Lung microvascular endothelial cell (primary cell): ENCODE measurements at places on chromosomes 1 and 21. TPM values are rescaled to one million over a fixed set of nuclear protein-coding genes. Genes with fewer than 3 reads are reported as not detected.
A peak's percentile ranks its signal among the peaks of the same experiment; 100 is the strongest.

GRCh38 chr21:25898671-25899070, 163.9 kb downstream of the GABPA start:
- DNase-seq, result peak; percentile 31

DNA sequence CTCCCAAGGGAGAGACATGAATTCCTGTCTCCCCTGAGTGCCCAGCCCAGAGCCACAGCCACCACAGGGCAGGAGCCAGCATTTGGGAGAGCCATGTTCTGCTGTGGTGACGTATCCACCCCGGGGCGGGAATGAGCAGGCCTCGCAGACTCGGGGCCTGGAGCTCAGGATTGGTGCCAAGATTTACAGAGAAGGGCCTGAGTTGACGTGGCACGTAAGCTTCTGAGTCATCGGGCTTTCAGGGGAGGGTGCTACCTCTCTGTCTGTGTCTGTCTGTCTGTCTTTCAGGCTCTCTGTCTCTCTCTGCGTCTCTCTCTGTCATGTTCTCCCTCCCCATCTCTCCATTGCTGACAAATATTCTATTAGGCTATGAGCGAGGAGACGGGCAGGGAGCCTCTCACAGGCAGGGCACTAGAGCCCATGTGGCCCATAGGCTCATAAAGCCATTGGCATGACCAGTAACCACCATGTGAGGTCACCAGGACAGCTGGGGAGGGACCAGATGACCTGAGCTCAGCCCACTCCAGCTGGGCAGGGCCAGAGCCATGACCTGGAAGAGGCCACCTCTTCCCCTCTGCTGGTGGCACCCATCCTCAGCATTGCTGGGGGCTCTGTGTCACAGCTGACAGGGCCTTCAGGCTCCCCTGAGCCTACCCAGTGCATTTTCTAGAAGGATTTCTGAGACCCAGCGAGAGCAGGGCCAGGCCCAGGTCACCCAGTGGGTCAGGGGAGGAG, 300.0 kb upstream of the VAMP3 start:
- peak; percentile 76 for DNase-seq

GRCh38 chr1:47823040-47823808, 174.0 kb downstream of the TRABD2B start:
- no peak for DNase-seq

DNA sequence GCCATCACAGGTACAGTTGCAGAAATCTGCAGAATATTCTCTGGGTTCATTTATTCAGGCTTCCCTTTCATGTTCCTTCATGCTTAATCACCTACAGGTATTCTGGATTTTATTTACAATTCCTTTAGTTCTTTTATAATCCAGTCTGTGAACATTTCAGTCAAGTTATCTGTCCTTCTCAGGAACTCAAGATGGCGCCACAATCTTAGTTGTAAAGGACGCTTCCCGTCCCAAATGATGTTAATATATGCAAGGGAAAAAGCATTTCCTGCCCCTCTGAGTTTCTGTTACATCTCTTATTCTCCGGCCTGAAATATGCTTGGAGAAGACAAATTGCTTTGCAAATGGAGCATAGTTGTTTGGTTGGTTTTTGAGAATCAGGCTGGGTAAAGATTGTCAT, 19.3 kb downstream of the F3 start:
- peak; percentile 71 for DNase-seq

DNA sequence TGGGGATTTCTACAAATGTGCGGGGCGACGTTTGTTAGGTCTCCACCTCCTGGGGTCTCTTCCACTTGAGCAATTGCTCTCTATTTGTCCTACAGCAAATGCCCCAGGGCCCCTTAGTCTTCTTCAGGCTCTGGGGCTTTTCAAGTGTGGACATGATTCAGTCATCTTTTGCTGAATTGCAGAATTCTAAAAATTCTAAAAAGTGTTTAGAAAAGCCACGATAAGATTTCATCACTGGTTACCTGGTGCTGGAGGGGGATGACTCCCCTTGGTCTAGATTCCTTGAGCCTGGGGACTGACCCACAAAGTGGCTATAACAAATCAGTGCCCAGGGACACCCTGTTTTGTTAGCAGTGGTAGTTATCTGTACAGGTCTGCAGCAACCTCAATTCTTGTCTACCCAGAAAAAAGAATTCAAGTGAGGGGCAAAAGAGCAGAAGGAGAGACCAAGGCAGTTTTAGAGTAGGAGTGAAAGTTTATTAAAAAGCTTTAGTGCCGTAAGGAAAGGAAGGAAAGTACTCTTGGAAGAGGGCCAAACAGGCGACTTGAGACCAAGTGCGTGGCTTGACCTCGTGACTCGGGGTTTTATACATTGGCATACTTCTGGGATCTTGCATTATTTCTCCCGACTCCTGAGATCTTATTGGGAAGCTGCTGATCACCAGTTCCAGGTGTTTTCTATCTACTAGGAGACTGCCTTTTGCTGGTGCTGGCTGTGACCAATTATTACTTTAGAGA, 25.2 kb downstream of the PROK1 start:
- peak; percentile 36 for DNase-seq

DNA sequence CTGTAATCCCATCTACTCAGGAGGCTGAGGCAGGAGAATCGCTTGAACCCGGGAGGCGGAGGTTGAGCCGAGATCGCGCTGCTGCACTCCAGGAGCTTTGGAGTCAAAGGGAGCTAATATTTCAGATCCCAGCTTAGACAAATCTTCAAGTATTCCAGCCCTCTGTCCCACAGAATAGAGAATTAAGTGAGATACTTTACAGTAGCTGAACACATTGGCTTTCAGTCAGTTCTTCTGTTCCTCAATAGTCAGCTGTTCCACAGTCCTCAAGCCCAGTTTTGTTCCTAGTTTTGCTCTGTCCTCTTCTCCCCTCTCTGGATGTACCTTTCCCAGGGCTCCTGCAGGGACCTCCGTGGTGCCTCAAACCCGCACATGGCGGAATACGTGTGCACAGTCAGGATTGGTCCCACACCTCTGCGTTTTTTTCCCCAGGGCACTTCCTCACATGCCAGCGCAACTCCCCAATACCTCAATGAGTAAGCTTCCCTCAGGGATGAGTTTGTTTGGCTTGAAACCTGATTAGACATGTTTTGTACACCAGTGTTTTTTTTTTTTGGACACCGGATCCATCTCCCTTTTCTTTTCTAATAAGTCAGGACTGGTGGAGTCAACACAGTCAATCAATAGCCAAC, 1.2 kb downstream of the MFN2 start:
- DNase-seq, result no peak

GRCh38 chr1:200406161-200406797, 3.6 kb downstream of the ZNF281 start:
- DNase-seq, result no peak

DNA sequence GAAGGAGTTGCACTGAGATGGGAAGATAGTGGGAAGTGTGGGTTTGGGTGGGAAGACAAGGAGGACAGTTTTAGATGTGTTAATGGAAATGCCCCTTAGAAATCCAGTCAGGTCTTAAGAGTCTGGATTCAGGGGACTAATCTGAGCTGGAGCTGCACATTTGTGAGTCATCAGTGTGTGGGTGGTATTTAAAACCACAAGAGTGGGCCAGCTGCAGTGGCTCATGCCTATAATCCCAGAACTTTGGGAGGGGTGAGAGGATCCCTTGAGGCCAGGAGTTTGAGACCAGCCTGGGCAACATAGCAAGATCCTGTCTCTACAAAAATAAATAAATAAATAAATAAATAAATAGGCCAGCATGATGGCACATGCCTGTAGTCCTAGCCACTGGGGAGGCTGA, 40.9 kb upstream of the SLC6A9 start:
- peak; percentile 42 for DNase-seq

GRCh38 chr1:12709696-12710095, 6.2 kb upstream of the AADACL3 start:
- no peak for DNase-seq

DNA sequence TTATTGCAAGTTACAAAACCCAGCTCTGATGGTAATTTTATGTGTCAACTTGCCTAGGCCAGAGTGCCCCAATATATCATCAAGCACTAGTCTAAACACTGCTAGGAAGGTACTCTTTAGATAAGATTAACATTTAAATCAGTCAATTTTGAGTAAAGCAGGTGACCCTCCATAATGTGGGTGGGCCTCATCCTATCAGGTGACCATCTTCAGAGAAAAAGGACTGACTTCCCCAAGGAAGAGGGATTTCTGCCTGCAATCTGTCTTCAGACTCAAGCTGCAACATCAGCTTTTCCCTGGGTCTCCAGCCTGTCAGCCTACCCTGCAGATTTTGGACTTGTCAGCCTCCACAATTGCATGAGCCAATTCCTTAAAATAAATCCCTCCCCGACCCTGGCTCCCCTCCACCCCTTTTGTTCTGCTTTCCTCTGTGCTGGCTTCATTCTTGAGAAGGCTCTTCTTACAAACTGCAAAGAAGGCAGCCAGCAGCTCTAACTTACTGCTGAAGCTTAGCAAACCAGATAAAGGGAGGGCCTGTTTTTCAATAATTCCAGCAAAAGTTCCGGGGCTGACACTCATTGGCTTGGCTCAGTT, 56.4 kb upstream of the RUNX3 start:
- DNase-seq, result no peak

DNA sequence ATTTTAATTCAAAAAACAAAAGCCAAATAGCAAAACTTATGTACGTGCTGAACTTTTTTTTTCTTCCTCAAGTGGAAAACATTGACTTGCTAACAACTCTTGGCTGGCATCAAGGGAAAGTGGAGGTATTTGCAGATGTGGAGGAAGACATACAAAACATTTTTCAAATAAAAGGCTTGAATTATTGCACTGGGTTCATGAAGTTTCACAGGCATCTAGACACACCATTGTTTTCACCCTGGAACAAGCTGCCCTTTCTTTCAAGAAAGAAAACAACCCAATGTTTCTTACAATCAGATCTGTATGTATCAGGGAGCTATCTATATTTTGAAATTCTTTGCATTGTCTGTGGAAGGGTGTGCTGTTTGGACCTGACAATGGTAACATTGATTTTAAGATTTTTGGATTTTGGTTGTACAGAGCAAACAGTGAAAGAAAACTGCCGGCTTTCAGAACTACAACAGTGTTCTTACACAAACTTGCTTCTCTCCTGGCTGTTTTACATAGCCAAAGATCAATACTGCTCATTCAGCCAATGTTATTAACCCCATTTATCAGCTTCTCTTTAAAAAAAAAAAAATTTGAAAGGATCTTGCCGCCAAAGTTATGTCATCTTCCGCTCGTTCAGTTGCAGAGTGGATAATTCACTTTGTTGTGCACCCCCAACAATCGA, 187.7 kb upstream of the FOXD3 start:
- DNase-seq, result no peak

- no peak for DNase-seq
Observed at GRCh38 chr1:89686520-89686919, 53.6 kb downstream of the LRRC8C start.

DNA sequence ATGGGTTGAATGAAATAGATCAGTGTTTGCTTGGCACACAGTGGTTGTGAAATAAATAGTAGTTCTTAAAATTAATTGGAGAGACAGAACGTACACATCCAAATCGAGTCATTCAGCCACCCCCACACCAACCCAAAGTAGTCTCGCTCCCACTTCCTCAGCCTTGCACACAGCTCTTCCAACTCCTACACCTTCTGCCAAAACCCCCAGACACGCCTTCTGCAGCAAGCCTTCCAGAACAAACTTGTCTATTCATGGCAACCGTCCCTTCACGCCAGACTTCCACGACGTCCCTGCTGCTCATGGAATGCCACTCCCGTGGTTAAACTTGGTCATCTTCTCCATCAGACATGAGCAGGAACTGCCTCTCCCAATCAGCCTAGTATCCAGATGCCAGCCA, 37.5 kb upstream of the RD3 start:
- no peak for DNase-seq

DNA sequence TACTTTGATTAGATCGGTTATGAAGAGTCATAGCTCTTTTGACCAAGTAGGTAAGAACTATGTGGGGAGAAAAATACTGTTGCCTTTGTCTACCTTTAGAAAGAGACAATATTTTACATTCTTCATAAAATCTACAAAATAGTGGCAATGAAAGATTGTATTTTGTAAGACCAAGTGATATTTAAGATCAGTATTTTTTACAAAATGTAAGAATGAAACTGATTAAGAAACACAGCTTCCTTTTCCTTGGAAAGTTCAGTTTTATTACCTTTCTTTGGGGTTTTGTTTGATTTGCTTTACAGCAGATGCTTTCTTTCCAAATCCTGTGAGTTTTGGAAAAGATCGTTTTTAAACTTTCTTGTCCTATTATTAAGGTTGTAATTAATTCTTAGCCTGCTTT, 69.8 kb downstream of the SLC35A3 start:
- DNase-seq, result peak; percentile 1

DNA sequence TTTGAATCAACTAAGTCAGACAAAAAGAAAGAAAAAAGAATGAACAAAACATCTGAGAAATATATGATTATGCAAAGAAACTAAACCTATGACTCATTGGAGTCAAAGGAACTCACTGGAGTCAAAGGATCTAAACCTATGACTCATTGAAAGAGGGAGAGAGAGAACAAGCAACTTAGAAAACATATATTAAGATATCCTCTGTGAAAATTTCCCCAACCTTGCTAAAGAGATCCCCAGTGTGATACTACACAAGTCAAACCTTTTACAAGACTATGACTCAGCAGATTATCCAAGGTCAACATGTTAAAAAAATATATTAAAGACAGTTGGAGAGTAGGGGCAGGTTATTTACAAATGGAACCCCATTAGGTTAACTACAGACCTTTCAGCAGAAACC, 1538.3 kb downstream of the NCAM2 start:
- DNase-seq, result no peak

- no peak for DNase-seq
Observed at GRCh38 chr1:181356505-181357340, 126.6 kb upstream of the CACNA1E start.

DNA sequence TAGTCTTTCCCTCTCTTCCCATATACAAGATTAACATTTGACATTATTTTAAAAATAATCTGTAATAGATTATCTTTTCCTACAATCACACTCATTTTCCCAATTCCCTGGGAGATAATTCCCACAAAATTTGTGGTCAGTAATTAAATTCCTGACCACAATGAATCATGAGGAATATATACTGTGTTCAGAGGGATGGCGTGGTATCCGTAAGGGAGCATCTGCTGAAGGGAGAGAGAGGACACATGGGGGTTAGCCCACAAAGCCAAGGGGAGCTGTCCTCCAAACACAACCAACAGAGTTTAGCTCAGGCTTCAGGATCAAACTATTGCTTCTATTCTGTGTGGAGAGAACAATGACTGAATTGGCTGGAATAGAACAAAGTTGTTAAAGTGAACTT, 57.1 kb upstream of the PPP2R5A start:
- no peak for DNase-seq

GRCh38 chr1:39142401-39143060, 62.0 kb upstream of the MACF1 start:
- DNase-seq, result no peak

The KRTAP22-1 gene
- total RNA-seq, result not detected in 2 replicates

The MMEL1 gene
- total RNA-seq, result 1.4 and 2.8 TPM in 2 replicates

The LEFTY1 gene
- total RNA-seq, result not detected in 2 replicates

The TEKT2 gene
- total RNA-seq, result 0.20 and 0.22 TPM in 2 replicates

The RCSD1 gene
- 21.4 and 99.8 TPM in 2 replicates for total RNA-seq
